Activated T-cell treated with anti-CD3 and anti-CD28 coated beads for 48 hours (primary cell): ENCODE measurements at places on chromosomes 11 and 22.

- no peak for DNase-seq
These were observed 367.1 kb upstream of the PDGFD start for GRCh38 chr11:104531075-104531474.

DNA sequence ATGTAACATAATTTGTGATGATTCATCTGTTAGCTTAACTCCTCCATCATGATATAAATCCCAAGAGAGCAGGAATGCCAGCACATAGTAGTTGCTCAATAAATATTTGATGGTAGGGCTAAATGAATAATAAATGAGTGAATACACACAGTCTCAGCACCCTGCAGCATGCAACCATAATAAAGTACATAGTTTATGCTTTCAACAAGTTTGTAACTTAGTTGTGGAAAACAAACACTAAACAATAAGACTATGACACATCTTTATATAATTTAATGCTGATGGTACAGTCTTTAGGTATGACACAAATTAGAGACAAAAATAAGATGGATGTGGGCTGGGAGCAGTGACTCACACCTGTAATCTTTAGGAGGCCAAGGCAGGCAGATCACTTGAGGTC is 3.8 kb downstream of the ALKBH8 start:
- DNase-seq, result no peak

GRCh38 chr11:134678744-134679143 is 266.7 kb upstream of the B3GAT1 start:
- DNase-seq, result no peak

- no peak for DNase-seq
These were observed 106.2 kb downstream of the ABTB2 start for GRCh38 chr11:34251589-34251980.

- no peak for DNase-seq
These were observed 12.5 kb upstream of the MYRF start for GRCh38 chr11:61739966-61740365.

GRCh38 chr22:46075764-46076531 is 74.4 kb upstream of the PPARA start:
- no peak for DNase-seq

GRCh38 chr11:57143459-57143858 is 38.3 kb upstream of the LRRC55 start:
- DNase-seq, result no peak

GRCh38 chr11:87281496-87281895 is 243.8 kb downstream of the TMEM135 start:
- DNase-seq, result no peak

- DNase-seq, result peak; percentile 63
These were observed 43.6 kb downstream of the LRRC32 start for GRCh38 chr11:76626921-76627401.

DNA sequence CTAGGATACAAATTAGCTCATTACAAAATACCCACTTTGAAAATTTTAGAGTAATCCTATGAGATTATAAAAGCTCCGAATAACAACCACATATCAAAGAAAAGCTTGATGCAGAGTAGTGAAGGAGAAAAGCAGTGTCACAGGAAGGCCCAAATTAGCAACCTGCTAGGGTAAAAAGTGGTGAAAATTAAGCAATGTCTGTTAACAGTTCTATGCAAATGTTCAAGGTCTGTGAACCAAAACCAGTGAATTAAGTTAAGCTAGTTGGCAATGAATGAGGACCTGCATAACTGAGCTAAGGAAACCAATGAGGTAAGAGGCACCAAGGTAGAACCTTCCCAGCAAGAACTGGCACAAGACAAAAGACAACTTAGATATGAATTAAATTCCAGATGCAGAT is 29.6 kb downstream of the PRDM10 start:
- DNase-seq, result no peak

- peak; percentile 12 for DNase-seq
These were observed at the start of gene PPP6R3 for GRCh38 chr11:68460741-68461574. PPP6R3 (plus strand) TSS chr11:68460752; CDS start chr11:68537665, 76,913 bp downstream.

DNA sequence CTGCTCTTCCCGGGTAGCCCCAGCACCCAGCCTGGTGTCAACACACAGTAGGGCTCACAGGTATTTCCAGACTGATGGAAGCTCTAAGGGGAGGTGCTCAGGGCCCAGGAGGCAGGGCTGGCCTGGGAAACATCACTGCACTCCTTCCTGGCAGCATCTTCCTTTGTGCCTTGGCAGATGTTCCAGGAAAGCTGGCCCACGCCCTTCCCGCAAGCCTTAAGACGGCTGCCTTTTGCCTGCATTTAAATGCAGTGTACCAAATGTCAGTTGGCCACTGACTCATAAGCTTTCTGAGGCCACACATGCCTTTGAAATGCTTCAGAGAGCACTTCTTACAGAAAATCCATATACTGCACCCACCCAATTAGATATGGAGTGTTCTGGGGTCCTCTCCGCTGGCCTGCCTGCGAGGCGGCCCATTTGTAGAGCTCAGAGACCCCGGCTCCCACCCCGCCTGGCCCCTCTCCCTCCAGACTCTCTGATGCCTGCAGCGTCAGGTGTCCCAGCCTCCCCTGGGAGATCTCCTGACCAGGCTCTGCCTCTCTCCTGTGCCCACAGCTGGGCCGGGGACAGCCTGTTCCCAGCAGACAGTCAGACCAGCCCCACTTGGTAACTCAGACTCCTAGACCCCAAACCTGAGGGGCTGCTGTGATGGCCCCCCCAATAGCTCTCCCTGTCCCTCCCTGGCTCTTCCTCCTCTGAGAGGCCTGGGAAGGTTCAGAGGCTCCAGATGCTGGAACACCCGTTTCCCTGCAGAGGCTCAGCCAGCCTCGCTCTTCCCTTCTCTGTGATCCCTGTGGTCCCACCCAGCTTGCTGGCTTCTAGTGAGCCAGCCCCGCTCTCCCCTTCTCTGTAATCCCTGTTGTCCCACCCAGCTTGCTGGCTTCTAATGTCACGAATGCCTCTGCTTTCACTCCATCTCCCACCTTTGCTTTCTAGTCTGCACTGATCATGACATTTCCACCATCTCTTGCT is 47.6 kb upstream of the THY1 start:
- no peak for DNase-seq

DNA sequence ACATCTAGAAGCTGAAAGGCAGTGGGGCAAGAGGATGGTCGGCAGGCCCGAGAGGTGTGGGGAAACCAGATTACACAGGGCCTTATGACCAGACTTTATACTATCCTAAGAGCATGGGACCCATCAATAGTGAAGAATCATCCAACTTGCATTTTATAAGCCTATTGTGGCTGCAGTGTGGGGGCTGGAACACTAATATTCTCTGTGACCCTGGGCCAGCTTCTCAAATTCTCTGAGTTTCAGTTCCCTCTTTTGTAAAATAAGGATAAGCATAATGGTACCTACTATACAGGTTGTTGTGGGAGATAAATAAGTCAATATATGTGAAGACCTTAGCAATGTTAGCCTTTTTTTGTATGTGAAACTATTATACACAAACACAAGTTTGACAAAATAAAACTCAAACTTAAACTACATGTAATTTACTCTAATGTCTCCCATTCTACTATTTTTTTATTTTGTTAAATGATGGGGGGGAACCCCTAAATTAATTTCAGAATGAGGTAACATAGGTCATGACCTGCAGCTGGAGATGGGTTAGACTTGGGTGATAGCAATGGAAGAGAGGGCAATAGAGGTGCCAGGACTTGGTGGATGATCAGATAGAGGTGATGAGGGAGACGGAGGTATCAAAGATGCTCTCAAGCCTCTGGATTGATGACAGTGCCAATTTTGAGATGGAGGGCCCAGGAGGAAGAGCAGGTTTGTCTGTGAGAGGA is 30.1 kb downstream of the SMCO4 start:
- no peak for DNase-seq

DNA sequence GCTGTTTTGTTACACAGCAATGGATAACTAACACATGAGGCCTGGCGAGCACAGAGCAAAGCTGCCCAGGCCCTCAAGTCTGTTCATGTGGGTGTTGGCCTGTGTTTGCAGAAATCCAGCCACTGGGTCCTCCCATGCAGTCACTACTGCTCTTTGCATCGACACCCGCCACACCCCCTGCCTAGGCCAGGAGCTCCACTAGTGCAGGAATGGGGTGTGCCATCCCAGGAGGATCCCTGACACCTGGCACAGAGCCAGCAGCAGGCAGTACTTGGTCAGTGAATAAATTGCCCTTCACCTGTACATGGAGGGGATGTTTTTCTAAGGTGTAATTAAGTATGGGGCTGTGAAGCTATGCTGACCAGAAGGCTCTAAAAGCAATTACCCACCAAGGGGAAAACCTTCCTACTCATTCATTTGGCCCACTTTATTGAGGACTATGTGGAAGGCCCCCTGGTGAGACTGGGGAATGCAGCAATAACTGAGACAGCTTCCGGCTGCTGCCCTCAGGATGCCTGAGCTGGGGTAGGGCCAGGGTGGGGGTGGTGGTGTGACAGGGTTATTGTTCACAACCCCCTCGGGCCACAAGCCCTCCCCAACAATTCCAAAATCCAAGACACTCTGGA is 160.8 kb downstream of the CRYBB2 start:
- no peak for DNase-seq

DNA sequence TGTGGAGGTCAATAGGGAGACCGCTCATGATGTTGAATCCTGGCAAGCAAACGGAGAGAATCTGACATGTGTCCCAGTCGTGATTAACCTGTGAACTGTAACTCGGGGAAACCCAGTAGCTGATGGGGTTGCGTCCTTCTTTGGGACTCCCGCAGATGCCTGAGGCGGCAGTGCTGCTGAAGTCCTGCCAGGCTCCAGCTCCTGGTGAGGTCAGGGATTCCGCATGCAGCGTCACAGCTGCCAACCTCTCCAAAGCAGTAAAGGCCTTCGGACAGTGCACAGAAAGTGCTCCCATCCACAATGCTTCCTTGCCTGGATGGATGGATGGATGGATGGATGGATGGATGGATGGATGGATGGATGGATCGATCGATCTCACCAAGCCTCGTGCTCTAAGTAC is 13.5 kb downstream of the KCNQ1 start:
- DNase-seq, result no peak

GRCh38 chr11:6468712-6469495 is 4.8 kb downstream of the TRIM3 start:
- no peak for DNase-seq

- no peak for DNase-seq
These were observed 2.8 kb downstream of the MAP3K11 start for GRCh38 chr11:65611028-65611757.

DNA sequence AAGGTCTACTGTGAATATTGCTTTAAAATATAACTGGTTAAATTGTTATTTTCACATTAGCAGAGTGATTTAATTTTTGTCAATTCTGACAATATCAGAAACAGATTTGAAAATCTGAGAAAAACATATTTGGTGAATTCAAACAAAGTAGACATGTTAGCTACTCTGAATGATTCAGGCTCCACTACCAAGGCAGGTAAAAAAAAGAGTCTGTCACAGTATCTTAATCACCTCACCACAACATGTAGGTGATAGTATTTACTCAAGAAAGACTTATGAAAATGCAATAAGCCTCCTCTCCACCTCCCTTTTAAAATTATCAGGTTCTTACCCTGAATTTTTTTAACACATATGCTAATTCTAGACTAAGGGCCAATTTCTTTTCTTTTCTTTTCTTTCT is 42.6 kb downstream of the DDI1 start:
- no peak for DNase-seq

GRCh38 chr22:35592418-35592967 is 24.6 kb downstream of the MB start:
- DNase-seq, result no peak

- DNase-seq, result no peak
These were observed 28.7 kb downstream of the ZNRF3 start for GRCh38 chr22:28911777-28912669.

DNA sequence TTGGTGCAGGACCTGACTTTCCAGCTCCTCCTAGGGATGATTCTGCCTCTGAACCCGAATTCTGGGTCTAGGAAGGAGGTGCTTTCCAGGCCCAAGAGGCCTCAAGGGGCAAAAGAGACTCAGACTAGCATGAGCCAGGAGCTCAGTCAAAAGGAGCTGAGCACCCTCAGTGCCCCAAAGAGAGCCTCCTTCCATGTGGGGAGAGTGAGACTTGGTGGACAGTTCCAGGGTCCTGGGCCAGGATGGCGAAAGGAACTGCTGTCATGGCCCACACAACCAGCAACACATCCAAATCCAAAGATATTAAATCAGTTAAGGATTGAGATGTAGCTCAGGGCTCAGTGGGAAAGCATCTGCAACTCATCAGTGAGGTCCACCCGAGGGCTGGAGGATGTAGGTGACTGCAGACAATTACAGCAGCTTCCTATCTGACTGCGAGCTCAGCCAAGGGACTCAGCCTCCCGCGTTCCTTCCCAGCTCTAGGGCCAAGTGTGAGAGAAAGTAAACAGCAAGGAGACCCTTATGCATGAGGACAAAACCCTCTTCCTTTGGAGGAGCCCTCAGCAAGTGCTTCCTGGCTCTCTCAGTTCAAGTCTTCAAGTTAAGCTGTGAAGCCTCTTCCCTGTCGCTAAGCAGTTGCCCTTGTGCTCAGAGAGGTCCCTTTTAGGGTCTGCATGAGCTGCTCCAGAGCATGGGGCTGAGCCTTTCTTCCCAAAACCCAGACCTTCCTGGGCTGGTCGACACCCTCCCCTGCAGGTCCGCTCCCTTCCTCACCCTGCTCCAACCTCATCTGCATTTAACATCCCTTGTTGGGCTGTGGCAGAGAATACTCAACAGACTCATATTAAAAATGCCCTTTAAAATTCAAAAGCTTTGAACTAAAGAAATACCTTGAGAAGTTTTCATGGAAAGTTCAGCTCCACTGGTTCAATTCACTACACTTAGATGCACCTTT is 35.8 kb downstream of the C11orf58 start:
- no peak for DNase-seq

DNA sequence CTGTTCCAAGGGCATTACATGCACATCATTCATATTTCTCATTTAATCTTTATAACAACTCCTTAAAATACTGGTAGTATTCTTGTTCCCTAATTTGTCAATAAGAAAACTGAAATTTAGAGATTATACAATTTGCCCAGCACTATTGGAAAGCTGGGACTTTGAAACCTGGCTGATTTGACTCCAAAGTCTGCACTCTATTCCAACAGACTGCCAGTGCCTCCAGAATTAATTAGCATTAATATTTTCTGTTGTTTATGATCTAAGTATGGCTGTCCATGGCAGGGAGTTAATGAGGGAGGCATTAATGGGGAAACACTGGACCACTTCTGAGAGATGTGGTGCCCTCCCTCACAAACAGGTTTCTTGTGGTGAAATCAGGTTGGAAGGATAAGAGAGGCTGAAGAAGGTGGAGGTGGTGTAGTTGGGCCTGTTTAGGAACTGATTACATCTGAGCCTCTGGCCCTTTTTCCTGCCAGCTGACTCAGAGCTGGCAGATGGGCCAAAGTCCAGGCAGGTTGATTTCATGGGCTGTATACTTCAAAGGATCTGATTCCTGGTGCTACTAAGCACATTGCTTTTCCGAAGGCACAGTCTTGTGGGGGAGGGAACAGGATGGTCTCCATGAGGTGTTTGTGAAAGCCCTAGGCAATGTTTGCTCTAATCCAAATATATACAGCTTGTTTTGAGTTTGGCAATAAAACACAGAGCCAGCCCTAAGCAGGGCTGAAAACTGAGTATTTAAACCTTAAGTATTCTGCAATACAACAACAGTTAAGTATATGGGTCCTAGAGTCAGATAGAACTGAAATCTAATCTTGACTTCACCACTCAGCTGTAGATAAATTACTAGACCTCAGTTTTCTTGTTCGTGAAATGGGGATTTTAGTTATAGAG is 21.0 kb upstream of the RAB30 start:
- DNase-seq, result no peak
